Stimulated activated CD8-positive, alpha-beta memory T cell treated with anti-CD3 and anti-CD28 coated beads, Interleukin-7, amount 100 ng/mL, for 1 hour (primary cell): ENCODE measurements at places on chromosomes 2 and 18.

DNA sequence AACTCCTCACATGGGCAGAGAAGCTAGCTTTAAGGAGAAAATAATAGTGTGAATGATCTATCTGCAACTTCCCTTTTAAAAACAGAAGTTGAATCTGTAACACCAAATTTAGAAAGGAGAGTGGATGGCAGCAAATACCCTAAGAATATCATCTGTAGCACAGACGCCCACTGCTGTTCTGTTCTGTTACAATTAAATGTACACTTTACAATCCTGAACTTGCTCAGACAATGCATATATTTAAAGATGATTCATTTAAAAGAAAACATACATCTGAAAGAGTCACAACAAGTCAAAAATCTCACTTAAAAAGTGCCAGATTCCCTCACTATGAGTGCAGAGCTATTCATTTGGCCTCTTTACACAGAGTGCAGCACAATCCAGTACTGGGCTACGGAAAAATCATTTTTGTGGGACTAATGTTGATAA, 8.0 kb upstream of the SERTAD2 start:
- DNase-seq, result no peak

- no peak for DNase-seq
Observed at GRCh38 chr2:235639428-235639773, 145.6 kb downstream of the AGAP1 start.

DNA sequence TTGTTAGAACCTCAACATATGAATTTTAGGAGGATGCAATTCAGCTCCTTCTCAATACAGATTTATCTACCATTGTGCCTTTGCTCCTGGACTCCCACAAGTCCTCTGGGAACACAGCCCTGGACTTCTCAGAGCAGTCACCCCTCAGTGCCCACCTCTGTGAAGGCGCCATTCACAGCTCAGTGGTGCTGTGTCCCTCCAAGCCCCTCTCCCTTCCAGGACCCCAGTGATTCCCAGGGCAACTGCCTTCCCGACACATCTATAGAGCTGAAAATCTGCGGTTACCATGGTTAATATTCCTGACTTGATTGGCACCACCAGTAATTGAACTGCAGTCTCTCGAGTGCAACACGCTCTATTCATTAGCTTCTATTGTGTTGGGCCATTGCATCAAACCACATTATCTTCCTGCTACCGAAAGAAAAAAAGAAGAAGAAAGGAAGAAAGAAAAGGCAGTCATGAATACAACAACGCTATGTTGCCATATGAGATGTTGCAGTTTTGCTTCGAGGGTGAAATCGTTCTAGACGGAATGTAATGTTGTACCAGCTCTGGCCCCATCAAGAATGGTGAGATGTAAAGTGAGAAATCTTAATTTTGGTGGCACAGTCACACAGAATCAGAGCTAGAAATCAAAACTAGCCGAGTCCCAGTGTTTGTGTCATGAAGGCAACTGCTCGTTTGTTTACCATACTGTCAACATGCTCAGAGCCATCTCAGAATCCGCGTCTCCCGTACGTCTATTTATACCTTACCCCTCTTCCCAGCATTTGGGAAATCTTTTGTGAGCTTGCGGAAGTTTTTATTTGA, 524.0 kb upstream of the ID2 start:
- no peak for DNase-seq

DNA sequence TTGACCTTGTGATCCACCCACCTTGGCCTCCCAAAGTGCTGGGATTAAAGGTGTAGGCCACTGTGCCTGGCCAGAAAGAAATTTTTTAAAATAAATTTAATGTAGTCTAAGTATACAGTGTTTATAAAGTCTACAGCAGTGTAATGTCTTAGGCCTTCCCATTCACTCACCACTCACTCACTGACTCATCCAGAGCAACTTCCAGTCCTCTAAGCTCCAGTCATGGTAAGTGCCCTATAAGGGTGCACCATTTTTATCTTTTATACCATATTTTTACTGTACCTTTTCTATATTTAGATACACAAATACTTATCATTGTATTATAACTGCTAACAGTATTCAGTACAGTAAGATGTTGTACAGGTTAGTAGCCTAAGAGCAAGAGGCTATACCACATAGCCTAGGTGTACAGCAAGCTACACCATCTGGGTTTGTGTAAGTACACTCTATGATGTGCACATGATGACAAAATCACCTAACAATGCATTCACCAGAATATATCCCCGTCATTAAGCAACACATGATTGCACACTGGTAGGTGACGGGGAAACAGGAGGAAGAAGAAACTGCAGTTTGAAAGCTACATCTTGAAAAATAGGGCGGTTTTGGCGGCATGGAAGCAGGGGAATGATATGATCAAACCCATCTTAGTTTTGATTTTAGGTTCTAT, 105.1 kb upstream of the ITGB6 start:
- no peak for DNase-seq

DNA sequence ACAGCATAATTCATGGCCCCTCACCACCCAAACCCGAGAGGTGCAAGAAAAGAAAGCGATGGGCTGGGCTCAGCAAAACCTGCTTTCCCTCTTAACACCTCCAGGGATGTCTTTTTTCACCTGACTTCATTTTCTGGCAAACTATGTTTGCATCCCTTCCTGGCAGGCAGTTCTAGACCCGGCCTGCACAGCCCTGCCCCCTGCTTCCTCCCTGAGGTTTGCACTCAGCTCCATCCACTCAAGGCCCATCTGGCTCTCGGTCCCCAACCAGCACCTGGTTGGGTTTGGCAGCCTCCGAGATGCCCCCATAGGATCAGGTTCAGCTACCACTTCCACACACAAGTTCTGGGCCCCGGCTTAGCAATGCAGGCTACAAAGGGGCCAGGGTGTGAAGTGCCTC, 185.7 kb downstream of the SMAD7 start:
- no peak for DNase-seq

DNA sequence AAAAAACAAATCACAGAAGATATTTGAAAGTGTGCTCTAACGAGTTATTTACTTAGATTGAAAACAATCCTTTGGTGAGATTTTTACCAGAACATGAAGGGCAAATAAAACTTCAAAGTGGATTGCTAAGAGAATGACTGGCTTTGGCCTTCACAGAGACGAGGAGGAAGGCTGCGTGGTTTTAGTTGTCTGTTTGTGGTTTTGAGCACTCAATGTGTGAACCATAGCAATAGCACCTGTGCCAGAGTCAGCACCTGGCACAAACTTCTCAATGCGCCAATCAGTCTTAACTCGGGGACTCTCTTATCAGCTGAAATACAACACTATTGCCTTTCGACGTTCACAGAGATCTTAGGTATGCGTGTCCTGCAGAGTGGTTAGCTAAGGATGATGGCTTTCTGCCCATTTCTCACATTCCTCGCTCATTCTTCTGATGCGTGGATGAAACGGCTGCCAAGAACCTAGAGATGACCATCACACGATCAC, 70.0 kb downstream of the MBP start:
- DNase-seq, result no peak

- no peak for DNase-seq
Observed at GRCh38 chr2:51107841-51108240, 75.9 kb upstream of the NRXN1 start.

- no peak for DNase-seq
Observed at GRCh38 chr2:60546756-60547420, 6.6 kb downstream of the BCL11A start.

DNA sequence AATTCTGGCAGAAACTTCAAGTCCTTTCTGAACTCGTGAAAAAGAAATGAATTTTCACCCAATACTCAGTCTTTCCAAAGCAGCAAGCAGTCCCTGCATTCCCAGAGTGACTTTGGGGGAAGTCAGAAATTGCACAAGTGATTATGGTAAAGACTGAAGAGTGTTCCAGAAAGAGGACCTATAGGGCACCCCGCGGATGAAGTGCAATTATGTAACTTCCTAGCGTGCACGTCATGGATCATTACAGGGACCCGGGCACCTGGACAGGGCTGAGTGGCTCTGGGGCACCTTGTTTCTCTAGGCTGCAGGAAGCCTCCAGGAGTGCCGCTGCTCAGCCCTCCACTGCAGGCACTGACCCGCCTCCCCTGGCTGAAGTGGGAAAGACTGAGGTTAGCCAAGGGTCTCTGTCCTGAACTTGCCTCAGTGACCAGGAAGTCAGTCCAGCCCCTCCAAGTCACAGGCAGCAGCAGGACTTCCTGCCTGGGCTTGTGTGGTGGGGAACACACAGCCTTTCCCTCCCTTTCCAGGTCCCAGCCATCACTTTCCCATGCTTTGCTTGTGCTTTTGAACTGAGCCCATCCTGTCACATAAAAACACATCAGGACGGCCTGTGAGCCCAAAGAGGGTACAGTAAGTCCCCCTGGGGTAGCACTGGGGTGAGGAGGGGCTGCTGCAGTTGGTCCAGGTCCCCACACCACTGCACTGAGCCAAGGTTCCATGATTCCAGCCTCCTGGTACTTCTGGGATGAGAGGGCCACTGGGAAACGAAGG, 19.8 kb downstream of the TMEM185B start:
- DNase-seq, result no peak

GRCh38 chr18:62631173-62631572, 84.2 kb upstream of the PHLPP1 start:
- DNase-seq, result no peak

GRCh38 chr2:187319441-187320108, 128.5 kb downstream of the CALCRL start:
- DNase-seq, result no peak
